ENCODE measurements at places on chromosomes 4 and X.

DNA sequence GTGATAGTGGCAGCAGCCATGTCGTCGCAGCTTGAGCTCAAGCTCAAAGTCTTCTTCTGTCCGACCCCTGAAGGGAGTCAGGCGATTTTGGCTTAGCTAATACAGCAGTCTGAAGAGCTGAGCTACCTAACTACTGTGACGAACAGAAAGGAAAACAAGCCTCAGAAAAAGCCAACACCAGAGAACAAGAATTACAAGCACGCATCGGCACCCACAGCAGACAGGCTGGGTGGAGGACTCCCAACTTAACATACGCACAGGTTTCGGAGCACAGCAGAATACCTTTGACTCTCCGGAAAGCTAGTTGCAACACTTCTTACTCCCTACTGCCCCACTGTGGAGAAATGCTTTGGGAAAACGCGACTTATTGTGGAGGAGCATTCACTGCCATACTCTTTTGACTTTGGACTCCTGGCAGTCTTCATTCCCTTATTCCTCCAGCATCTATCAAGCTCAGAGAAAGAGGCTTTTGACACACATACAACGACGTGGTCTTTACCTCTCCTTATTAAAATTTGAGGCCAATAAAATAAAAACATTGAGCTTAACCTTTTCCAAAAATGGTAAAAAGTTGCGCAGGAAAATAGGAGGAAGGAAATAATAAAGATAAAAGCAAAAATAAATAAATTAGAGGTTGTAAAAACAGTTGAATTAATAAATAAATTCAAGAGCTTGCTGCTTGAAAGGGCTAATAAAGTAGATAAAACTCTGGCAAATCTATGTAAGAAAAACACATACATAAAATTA lies 41.3 kb upstream of the GPC3 start:
- peak; percentile 49 for DNase-seq

DNA sequence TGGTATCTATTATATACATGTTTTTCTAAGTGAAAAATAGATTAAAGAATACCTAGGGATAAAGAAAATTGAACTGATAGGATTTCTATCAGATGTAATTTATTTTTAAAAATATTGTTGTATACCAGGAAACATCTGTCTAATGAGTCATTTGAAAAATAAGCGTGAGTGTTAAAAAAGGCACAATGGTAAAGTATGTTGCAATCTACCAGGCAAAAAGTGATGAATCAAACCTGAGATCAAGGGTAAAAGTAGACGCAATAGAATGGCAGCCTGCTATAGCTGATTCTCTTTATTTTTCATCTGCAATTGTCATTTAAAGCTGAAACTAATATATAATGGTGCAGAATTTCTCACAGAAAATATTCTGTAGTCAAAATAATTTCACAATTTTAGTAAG lies 1119.6 kb downstream of the PCDH18 start:
- no peak for DNase-seq

- DNase-seq: no peak
These were observed 107.4 kb downstream of the FAM13A start for GRCh38 chr4:88949605-88950004.

GRCh38 chr4:114398410-114398809 lies 200.2 kb upstream of the UGT8 start:
- no peak for DNase-seq

DNA sequence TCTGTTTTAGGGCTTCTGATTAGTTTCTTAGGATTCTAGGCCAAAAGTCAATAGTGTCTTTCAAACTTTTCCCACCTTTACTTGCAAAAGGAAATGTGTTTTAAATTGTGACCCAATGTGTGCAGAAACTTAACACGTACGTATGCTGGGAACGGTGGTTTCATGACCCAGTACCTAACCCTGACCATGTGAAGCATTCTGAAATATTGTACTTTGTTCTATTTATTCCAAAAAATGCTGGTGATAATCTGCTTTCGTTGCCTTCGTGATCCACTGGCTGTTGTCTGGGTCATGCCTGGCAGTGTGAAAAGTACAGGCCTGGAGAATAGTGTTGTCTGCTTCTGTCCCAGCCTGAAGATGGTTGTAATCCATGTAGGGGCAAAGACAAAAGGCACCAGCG lies 26.7 kb upstream of the TADA2B start:
- no peak for DNase-seq

- no peak for DNase-seq
These were observed 63.1 kb downstream of the NSUN7 start for GRCh38 chr4:40812856-40813255.

- no peak for DNase-seq
These were observed 141.8 kb downstream of the DCHS2 start for GRCh38 chr4:154349829-154350228.

- no peak for DNase-seq
These were observed 2.8 kb upstream of the CTSO start for GRCh38 chr4:155956461-155956860.

GRCh38 chr4:124104101-124104500 lies 608.4 kb downstream of the ANKRD50 start:
- DNase-seq: no peak

DNA sequence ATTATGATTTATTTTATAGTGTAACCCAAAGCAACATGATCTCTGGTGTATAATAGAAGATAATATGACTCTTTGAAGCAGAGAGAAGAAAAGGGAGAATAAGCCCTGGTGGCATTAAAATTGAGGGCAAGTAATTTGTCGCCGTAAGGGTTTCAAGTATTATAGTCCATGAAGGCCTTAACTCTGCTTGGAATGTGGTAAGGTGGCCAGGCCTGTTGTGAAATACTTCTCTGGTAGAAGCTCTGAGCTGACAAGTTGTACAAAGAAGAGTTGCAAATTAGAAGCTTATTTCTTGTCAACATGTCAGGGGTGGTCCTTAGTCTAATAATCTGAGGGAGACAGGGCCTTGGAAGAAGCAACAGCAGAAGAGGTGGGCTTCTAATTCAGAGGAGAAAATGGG lies 151.7 kb upstream of the HHIP start:
- DNase-seq: no peak

GRCh38 chr4:10381146-10381545 lies 76.1 kb downstream of the ZNF518B start:
- no peak for DNase-seq

DNA sequence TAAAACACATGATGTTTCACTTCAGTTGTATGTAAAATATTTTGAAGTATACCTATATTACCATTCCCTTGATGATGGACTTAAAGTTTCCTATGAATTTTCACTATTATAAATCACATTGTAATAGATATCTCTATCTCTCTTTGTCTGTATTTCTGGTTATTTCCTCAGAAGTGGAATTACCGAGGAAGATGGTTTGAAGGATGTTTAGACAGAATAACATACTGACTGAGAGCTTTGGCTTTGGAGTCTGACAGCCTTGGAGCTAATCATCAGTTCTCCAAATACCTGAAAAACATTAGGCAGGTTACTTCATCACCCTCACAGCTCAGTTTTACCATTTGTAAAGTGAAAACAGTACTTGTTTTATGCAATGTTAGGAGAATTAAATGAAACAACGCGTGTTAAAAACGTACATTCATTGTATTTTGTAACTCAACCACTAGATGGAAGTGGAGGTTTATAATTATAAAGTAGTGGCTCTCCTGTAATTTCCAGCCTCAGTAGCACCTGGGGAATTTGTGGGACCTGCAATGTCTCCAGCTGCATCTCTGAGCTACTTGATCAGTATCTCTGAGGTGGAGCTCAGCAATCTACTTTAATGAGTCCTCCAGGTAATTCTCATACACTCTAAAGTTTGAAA lies 14.3 kb downstream of the JCHAIN start:
- DNase-seq: peak; percentile 39

- DNase-seq: no peak
These were observed 114.0 kb downstream of the IQCM start for GRCh38 chr4:149701435-149702156.

All from pons (tissue), 1 donor.